ENCODE measurements at places on chromosomes 4 and X.

DNA sequence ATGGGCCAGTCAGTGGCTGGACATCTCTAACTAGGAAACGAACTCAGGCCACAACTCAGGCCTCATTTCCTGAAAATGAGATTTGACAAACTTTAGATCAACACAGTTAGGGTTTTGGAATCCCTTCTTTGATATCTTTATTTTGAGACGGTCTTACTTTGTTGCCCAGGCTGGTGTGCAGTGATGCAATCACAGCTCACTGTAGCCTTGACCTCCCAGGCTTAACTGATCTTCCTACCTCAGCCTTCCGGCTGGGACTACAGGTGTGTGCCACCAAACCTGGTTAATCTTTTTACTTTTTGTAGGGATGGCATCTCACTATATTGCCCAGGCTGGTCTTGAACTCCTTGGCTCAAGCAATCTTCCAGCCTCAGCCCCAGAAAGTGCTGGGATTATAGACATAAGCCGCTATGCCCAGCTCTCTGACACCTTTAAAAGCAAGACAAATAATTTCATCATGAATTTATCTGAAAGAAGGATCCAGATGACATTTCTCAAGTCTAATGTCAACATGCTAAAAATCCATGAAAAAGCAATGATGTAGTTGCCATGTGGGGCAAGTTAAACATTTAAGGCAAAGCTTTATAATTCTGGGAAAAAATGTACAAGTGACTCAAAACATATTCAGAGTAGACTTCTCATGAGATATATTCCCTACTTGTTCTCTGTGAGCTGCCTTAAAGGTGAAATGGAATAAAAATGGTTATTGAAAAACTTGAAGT is 89.1 kb upstream of the CBR4 start:
- no peak for DNase-seq

DNA sequence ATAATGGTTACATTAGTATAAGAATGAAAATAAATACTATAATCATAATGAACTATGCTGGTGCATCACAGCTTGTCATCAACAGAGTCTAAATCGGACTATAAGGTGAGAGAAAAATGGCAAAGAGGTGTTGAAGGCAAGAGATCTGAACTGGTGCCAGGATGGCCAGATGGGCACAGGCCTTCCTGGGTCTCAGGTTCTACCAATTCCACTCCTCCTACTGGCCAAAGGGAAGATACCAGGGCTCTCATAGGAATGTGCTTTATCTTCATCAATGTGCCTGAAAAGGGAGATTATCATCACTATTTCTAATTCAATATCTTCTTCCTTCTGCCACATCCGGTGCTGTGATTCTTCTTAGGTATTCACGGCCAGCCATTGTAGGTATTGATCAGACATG is 107.6 kb downstream of the GASK1B start:
- DNase-seq, result no peak

DNA sequence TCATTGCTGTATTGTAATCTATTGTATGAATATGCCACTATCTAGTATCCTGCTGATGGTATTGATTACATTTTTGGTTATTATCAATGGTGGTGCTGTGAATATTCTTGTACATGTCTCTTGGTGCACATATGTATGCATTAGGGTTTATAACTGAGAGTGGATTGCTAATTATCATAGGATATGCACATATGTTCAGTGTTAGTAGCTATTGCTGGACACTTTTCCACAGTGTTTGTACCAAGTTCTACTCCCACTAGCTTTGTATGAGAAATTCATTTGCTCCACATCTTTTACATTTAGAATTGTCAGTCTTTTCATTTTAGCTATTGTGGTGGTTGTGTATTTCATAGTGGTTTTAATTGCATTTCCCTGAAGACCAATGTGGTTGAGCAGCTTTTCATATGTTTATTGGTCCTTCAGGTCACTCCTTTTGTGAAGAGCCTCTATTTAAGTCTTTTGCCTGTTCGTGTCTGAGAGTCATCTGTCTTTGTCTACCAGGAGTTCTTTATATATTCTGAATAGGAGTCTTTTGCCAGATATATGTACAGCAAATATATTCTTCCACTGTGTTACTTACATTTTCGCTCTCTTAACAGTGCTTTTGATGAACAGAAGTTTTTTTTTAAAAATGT is 87.1 kb downstream of the TBC1D19 start:
- no peak for DNase-seq

GRCh38 chr4:48481581-48481980 is 1.6 kb upstream of the SLC10A4 start:
- DNase-seq, result no peak

GRCh38 chr4:24689212-24689611 is 104.9 kb upstream of the DHX15 start:
- DNase-seq, result no peak

GRCh38 chr4:12005471-12005870 is 576.8 kb upstream of the HS3ST1 start:
- no peak for DNase-seq

DNA sequence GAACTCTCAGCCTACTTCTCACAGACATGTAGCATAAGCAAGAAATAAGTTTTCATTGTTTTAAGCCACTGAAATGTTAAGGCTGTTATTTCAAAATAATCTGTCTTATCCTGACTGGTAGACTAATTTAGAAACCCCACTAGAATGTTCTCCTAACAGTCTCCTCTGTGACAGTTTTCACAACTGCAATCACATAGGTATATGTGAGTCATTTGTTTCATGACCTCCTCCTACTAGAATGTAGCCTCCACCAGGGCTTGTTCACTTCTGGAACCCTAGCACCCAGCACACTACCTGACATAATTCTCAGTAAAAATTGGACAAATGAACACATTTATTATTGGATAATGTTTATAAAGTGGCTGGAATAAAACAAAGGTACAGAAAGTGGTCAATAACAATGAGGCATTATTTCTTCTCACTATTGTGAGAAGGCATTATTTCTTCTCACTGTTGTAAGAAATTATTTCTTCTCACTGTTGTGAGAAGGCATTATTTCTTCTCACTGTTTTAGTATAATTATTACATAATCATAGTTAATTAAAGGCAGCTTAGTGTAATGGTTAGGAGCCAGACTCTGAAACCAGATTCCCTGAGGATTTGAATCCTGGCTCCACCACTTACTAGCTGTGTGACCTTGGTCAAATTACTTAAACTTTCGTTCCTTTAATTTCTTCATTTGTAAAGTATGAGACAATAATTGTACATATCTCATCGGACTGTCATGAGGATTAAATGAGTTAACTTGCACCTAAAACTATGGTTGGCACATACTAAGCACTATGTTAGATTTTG is 251.5 kb downstream of the RASL11B start:
- DNase-seq, result no peak

DNA sequence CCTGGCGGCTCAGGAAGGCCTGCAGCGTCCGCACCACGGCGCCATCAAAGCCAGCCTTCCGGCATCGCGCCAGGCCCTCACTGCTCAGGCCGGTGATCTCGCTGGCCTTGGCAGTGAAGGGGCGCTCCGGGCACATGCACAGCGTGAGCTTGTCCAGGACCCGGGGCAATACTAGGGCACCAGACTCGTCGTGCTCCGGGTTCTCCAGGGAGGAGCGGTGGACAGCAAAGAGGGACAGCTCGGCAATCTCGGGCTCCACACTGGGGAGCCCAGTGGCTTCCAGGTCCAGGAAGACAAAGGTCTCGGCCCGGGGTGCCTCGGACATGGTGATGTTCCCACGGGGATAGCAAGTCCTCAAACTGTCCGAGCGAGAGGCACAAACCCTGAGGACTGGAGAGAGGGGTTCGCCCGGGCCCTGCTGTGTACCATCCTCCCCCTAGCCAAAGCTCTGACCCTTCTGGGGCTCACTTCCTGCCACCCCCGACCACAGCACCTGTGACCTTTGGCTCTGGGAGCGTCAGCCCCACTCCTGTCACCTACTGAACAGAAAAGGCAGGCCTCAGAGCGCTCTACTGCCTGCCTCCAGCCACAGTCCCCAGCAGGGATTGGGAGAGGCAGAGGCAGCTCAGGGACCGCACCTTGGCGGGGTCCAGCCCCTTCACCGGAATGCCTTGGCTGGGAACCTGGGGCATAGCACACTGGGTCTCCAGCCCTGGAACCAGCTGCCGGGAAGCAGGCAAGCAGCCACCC is 575 bp downstream of the TREX2 start:
- no peak for DNase-seq

DNA sequence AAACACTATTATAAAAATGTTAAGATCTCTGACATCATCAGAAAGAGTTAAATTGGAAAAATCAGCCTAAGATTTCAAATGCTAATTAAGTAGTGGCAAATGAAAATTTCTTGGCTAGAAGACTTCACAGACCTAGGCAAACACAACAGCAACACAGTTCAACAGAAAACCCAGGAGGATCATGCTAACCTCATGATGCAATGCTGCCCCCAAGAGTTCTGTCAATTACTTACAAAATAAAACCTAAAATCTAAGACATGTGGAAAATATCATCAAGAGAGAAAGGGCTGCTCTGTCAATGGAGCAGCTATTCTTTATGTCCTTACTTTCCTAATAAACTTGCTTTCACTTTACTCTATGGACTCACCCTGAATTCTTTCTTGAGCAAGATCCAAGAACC is 21.0 kb downstream of the S100G start:
- DNase-seq, result peak; percentile 17

DNA sequence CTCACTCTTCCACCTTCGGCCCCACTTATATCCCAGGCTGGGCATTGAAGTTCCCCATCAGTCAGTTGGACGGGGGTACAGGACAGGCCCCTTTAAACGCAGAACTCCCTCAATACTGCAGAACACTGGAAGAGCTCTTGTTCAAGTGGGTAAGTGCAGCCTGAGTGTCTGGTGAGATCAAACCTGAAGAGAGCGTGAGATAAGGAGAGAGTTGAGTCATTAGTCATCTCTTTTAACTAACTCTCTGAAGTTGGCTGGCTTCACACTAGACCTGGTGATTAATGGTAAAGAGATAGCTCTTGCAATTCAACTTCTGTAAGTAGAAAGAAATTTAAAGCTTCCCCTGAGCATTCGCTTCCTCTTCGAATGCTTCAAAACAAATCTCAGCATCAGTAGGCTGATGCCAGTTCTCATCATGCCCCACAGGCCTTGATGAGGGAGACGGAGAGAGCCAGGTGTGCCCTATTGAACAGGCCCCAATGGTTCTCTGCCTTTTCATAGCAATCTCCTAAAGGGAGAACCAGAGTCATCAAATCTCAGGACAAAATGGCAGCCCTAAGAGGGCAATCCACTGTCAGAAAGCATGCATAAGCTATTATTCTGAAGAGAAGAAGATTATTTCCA is 41.0 kb upstream of the JADE1 start:
- DNase-seq, result no peak

DNA sequence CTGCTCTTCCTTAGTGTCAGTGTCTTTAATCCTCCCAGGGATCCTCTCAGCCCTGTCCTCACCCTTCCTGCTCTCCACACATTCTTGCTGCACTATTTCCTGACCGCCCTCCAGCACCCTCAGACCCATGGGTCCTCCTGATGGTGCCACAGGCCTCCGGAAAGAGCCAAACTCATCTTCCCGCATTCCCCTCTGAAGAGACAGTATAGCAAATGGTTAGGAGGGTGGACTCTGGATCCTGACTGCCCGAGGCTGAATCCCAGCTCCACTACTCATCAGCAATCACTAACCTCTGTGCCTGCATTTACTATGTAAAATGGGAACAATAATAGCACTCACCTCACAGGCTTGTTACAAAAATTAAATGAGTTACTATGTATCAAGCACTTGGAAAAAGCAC is 6.2 kb downstream of the SUV39H1 start:
- DNase-seq, result no peak

GRCh38 chr4:20297783-20298182 is 46.1 kb downstream of the SLIT2 start:
- no peak for DNase-seq

GRCh38 chr4:176149680-176150355 is 45.6 kb downstream of the SPATA4 start:
- DNase-seq, result no peak

DNA sequence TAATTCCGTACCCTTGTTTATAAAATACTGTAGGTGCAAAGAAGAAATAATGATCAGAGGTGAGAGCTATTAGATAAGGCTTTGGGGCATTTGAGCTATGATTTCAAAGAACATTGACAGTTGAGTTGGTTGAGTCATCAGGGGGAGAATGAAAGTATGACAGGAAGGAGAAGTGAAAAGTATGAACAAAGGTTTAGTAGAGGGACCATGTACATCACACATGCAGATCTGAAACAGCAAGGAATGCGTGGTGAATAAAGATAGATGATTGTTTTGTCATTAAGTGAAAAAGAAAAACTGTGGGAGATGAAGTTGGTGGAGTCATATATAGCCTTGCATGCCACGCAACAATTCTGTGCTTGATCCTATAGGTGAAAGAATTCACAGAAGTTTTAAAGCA is 163.1 kb downstream of the ARAP2 start:
- DNase-seq, result no peak

GRCh38 chrX:68693481-68694434 is 46.3 kb downstream of the STARD8 start:
- DNase-seq, result no peak

DNA sequence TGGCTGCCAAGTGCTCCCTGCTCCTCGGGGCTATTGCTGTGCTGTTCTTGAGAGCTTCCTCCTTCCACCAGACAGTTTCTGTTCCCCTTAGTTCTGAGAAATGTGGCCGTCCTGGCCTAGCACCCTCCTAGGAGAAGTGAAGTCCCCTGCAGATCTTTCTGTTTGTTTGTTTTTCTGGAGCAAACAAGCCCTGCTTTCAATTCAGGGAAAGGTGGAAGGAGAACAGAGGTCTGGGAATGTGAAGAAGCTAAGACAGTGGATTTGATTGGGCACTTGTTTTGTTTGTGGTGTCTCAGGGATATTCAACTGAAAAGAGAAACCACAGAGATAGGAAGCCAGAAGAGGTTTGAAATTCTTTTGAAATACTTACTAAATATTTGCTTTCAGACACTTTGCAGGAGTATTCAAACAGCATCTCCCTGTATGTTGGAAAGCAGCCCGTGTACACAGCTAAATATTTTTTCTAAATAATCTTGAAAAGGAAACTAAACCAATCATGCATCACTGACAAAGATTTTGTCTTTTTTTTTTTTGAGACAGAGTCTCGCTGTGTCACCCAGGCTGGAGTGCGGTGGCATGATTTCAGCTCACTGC is 36.5 kb upstream of the PPM1K start:
- no peak for DNase-seq

DNA sequence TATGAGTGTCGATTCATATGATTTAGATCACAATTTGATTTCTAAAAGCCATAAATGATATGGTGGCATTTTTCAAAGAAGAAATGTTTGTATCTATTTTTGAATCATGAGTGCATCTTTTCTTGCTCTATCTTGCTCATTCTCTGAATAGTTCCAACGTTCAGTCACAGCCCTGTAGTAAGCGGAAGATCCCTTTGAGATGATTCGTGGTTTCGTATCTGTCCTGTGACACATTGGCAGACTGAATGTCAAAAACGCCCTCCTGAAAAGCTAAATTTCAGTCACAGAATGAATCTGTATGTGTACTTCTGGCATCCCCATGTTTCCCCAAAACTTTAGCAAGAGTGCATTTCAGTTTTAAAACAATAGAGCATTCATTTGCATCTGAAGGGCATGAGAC is 1066.9 kb upstream of the TENM3 start:
- no peak for DNase-seq

- no peak for DNase-seq
Observed at GRCh38 chr4:96598465-96598864, 758.6 kb downstream of the PDHA2 start.

Data from activated CD8-positive, alpha-beta memory T cell treated with anti-CD3 and anti-CD28 coated beads, Interleukin-2, amount 50 U/mL, for 4 hours (primary cell).